CD4-positive, alpha-beta T cell treated with Interleukin-17A for 1 hour (primary cell): ENCODE measurements at places on chromosomes 5 and 9.

GRCh38 chr5:40307920-40308319, 371.8 kb upstream of the PTGER4 start:
- DNase-seq: no peak

GRCh38 chr9:37201581-37201980, 81.2 kb downstream of the ZCCHC7 start:
- no peak for DNase-seq

DNA sequence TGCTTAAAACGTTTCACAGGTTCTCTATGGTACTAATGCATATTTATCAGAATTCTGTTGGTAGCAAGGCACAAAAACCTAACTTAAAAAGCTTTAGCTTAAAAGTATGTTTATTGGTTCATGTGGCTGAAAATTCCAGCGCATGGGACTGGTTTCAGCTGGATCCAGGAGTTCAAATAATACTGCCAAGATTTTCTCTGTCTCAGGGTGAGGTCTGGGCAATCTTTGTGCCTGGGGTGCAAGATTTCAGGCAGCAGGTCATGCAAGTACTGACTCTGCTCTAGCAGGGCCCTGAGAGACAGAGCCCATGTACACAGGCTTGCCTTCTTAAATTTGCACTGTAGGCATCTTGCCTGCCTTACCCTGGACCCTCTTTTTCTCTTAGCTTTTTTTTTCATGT, 134.2 kb upstream of the GAS1 start:
- DNase-seq: no peak

GRCh38 chr5:87347272-87347671, 65.5 kb downstream of the CCNH start:
- no peak for DNase-seq

- no peak for DNase-seq
Measured at GRCh38 chr5:78666041-78666444, 17.5 kb upstream of the LHFPL2 start.

- no peak for DNase-seq
Measured at GRCh38 chr5:54150841-54151240, 159.5 kb downstream of the ARL15 start.

DNA sequence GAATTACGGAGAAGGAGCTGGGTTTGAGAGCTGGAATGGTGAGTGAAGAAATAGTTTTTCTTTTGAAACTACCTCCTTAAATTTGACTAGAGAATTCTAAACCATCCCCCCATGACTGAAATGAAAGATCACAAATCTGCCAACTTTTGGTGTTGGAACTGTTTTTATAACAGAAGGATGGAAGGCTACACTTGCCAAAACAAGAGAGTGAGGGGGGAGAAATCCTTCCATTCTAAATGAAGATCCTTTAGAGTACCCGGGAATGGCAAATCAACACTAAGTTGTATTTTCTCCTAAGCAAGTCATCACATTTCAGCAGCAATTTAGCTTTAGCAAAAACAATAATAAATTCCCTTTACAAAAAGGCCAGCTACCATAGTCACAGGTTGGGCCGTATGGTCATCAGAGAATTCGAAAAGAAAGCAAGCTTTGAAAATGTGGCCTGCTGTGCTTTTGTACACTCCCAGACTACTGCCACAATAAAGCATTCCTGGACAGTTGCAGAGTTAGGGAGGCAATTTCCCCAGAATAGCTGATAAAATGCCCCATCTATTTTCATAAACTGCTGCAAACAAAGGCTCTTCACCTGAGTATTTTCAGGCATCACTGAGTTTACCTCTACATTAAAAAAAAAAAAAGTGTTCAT, 25.0 kb upstream of the FREM1 start:
- no peak for DNase-seq

- DNase-seq: no peak
Measured at GRCh38 chr5:174335682-174336364, 290.3 kb downstream of the NSG2 start.

DNA sequence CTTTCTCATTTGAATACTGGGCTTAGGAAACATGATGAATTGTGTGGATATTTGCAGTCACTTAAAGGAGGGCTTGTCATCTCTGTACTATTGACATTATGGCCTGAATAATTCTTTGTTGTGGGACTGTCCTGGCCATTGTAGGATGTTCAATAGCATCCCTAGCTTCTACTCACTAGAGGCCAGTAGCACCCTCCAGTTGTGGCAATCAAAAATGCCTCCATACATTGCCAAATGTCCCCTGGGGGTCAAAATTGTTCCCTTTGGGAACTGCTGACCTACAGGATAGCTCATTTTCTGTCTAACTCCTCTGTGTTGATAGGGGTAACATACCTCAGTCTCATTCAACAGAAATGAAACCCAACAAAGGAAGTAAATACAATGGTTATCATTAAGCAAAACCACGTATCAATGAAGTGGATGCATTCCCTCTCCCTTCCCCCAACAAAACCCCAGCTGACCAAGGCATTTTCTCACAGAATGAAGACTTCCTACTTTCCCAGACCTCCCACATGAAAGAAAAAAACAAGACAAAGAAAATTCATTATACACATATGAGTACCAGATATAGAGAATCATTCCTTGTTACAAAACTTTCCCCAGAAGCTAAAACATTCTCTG, 18.1 kb downstream of the FYB1 start:
- DNase-seq: peak; percentile 63

- DNase-seq: no peak
Measured at GRCh38 chr5:152072091-152072490, 147.4 kb upstream of the GLRA1 start.

DNA sequence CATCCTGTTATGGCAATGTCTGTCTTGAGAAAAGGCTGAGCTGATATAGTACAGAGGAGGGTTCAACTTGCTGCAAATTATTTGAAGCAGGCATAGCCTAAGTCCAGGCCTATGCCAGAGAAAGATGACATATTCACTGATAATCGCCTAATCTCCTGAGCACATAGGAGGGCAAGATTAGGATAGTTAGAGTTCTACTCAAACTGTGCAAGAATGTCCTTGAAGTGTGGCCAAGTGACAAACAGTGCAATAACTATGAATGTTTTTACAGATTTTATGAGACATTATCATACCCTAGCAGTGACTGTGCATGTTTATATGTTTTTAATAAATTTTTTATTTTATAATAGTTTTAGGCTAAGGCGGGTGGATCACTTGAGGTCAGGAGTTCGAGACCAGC, 96.2 kb downstream of the TSSK1B start:
- no peak for DNase-seq

- DNase-seq: no peak
Measured at GRCh38 chr9:36249189-36249588, 9.1 kb downstream of the GNE start.

- no peak for DNase-seq
Measured at GRCh38 chr5:104564530-104564929, 1001.9 kb upstream of the NUDT12 start.

GRCh38 chr5:56734091-56734694, 81.2 kb upstream of the MAP3K1 start:
- DNase-seq: no peak

GRCh38 chr9:92607773-92608172, 62.2 kb downstream of the IPPK start:
- DNase-seq: no peak

DNA sequence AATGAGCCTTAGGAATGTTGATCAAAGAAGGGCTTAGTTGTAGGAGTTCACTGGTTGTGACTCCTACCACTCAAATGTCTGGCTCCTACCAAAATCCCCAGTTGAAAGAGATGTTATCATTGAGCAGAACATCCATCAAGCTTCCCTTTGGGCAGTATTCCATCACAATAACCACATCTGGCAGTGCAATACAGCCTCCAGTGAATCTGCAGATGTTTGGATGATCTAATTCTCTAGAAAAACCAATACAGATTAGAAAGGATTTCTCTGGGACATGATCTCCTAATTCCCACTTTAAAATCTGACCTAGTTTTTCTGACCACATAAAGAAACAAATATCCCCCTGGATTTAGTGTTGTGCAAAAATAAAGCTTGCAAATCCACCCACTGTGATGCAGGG, 81.6 kb downstream of the TMEM215 start:
- no peak for DNase-seq

DNA sequence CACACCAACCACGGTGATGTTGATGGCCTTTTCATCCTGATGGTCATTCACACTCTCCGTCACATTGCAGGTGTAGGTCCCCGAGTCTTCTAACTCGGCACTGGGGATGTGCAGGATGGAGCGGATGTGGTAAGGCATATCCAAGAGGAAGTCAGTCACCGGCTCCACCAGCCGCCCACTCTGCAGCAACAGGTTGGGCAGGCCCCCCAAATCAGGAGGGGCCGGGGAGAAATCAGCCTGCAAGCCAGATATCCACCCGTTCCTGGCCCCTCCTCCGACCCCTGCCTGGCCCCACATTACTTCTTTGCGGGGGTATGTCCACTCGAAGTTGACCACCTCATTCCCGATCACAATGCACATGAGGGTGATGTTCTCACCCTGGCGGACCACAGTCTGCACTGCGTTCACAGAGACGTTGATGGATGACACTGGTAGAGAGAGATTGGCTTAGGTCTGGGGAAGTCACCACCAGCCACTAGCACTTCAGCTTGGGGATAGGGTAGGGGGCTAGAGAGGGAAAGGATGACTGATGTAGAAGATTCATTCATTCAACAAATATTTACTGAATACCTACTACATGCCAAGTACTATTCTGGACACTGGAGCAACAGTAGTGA, 22.0 kb downstream of the PDGFRB start:
- no peak for DNase-seq

- DNase-seq: peak; percentile 32
Measured at GRCh38 chr5:150000990-150001659, 586 bp downstream of the HMGXB3 start.

DNA sequence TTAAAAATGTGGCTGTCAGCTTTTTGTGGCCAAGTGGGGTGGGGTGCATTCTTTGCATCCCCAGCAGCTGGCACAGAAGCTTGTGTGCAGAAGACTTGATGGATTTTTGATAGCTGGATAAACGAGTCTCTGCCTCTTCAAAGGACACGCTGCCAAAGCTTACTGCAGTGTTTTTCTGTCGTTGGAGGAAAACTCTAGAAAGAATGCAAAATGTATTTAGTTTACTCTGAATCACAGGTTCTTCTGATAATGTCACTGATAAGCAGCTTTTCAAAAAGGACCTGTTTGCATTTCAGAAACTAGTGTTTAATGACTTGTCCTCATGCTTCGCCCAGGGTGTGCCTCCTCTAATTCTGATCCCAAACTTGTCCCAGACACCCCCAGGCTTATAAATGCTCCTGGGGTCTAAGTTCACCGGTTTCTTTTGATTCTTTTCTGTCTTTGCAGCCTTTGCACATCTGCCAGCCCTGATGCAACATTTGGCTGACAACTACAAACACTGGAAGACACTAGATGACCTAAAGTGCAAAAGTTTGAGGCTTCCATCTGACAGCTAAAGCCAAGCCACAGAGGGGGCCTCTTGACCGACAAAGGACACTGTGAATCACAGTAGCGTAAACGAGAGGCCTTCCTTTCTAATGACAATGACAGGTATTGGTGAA, 66.0 kb downstream of the WDR41 start:
- no peak for DNase-seq

GRCh38 chr9:70811638-70812037, 309.8 kb downstream of the TRPM3 start:
- DNase-seq: no peak

DNA sequence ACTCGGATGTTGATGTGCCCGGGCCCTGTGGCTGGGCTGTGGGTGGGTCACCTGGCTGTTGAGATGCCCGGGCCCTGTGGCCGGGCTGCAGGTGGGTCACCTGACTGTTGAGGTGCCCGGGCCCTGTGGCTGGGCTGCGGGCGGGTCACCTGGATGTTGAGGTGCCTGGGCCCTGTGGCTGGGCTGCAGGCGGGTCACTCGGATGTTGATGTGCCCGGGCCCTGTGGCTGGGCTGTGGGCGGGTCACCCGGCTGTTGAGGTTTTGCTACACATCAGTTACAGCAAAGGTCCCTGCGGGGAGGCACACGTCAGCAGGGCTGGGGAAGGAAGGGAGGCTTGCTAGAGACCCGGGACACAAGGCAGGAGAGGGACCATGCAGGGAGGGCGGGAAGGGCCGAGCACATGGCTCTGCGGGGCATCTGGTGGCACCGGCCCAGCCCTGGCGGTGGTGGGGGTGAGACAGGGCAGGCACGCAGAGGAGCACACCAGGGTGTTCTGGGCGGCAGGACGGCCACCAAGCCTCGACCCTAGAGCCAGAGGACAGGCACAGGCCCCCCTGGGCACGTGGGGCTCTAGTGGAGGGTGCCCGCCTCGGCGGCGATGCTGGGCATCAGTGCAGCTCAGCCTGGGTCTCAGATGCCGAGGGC, 35.4 kb downstream of the PNPLA7 start:
- no peak for DNase-seq

DNA sequence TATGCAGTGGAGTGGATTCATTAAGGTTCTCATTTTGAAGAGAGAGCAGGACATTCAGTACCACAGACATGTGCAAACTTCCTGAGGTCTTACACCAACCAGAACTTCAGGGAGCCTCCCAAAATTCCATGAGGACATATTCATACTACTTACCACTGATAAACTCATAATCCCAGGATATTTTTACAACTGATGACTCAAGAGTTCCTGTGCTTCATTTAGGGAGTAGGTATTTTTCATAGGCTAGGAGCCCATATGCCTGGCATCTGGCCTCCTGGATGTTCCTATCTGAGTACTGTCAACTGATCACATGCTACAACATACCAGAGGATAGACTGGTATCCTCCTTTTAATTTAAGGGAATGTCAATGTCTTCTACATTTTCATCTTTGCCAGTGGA, 578.0 kb downstream of the EFNA5 start:
- DNase-seq: no peak

GRCh38 chr5:115435065-115435777, 109.4 kb downstream of the FEM1C start:
- no peak for DNase-seq

- no peak for DNase-seq
Measured at GRCh38 chr5:61916621-61917620, 389.1 kb upstream of the KIF2A start.

GRCh38 chr9:107991581-107991980, 502.0 kb upstream of the KLF4 start:
- DNase-seq: no peak

DNA sequence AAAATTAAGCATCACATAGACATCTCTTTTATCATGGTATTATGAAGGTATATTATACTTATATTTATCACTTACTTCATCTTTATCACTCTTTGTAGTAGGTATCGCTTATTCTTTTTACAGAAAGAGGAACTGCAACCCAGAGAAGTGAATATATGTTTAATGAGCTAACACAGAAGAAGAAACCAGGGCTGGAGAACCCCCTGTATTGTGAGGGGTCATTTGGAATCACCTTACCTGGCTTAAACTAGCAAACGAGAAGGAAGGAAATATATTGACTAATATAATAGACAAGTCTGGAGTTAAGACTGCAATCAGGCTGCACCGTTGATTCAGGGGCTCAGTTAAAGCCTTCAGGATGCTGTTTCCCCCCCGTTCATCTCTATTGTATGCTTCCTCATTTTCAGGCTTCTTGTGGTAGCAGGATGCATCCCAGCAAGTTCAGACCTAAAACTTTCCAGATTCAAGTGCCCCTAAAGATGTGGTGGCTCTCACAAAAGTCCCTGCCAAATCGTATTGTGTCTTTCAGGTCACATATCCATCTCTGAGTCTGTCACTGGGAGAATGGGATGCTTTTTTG, 146.4 kb downstream of the GCNT1 start:
- no peak for DNase-seq
